ENCODE measurements at places on chromosomes 16 and 17.

- no peak for DNase-seq
These were observed 358.6 kb upstream of the ASIC2 start for GRCh38 chr17:33651686-33652085.

- DNase-seq = no peak
These were observed 6.1 kb downstream of the TVP23A start for GRCh38 chr16:10812312-10813098.

- DNase-seq = no peak
These were observed 5.1 kb downstream of the STH start for GRCh38 chr17:46003907-46004748.

DNA sequence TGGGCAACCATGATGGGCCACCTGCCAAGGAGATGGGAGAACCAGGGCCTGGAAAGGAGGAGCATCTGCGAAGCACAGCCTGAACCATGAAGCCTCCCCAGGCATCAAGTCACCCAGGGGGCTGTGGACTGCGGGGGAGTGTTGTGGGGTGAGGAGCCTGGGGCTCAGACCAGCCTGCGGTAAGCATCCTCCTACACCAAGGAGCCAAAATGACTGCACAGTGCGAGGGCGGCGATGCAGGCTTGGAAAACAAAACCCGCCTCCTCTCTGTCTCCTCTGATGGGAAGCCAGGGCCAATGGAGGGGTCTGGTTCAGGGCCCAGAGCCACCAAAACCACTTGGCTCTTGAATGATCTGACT is 18.1 kb upstream of the MAF start:
- DNase-seq = no peak

- no peak for DNase-seq
These were observed 14.8 kb downstream of the ERN1 start for GRCh38 chr17:64115043-64115698.

DNA sequence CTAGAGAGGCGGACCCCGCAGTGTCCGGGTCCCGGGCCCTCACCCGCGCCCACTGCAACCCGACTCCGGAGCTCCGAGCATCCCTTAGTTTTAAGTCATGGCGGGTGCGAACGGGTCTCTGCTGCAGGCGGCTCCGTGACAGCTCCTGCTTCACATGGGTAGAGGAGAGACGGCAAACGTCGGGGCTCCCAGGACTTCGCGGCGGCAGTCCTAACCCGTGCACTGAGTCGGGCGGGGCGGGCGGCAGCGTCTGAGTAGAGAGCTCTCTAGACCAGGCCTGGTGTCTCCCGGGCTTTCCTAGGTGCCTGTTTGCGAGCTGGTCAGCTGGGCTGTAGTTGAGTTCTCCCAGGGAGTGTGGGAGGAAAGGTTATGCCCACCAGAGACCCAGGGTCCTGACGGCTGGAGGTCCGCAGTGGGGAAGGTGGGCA is 345 bp downstream of the TSC2 start:
- no peak for DNase-seq

DNA sequence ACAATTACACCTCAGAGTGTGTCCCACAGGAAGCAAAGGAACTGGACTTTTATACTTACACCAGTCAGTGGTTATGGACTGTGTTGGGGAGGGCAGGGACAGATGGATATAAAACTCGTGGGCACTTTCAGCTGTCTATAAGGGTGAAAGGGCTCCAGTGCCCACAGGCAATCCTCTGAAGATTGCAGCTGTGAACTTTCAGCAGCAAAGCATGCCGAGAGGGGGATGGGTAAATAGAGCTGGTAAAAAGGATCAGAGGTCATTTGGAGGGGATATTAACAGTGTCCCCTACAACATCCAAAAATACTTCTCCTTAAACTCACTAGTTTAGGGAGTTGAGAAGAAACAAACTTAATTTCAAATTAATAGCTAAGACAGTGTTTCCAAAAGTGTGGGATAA is 13.3 kb upstream of the RFWD3 start:
- no peak for DNase-seq

DNA sequence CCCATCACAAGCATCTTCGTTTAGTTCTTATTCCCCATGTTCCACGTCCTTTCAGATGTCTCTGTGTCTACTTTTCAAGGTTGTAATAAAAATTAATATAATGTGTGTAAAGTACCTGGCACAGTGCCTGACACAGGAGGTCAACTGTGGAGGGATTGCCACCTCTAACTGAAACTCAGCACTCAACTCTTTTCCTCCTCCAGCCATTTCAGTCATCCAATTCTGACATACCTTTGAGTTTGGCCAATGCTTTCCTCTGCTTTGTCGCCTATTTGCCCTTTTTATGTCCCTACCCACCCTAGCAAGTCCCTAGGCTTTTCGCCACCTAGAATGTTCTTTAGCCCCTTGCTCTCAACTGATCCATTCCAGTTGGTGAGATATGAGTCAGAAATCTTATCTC is 1.6 kb downstream of the UBE2Z start:
- no peak for DNase-seq
